ENCODE measurements at places on chromosomes 16 and 17.

- no peak for DNase-seq
Observed at GRCh38 chr17:7480089-7480384, 606 bp upstream of the ZBTB4 start.

DNA sequence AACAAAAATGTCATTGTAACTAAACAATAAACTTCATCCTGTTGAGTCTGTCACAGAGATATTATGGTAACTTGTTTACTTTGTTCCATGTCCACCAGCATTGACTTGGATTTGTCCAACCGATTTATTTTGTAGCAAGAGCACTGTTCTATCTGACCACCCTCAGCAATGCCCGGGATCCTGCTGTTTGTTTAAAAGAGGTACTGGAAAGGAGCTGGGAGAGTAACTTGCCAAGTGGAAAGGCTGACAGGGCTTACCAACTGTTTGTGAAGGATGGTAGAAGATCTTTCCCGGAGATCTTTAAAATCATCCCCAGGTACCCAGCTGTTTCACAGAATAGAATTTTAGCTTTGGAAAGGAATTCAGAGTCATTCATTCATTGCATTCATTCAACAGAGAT lies 59.1 kb upstream of the BCAR1 start:
- DNase-seq: no peak

- DNase-seq: no peak
Observed at GRCh38 chr17:35171834-35172233, 22.4 kb downstream of the SLC35G3 start.

DNA sequence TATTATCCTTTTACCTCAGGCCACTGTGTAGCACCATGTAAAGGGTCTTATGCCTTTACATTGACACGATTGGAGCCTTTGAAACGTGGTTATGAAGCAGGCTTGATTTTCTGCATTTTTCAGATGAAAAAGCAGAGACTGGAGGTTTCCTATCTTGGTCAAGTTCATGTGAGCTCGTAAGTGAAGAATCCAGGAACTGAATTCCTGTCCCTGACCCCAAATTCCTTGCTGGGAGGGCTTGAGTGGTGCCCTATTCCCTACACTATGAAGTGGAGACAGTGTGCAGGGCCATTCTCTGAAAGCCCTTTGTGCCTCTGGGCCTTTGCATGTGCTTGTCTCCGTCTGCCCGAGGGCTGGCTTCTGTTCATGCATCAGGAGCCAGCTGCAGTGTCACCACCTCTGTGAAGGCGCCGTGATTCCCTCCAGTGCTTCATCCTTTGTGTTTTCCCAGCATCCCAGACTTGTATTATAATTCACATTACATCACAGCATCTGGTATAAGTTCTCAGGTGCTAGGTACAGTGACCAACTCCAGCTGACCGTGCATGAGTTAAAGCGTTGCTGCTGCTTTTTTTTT lies 181.1 kb downstream of the SNX29 start:
- DNase-seq: no peak

GRCh38 chr17:31724619-31725018 lies 134.4 kb downstream of the COPRS start:
- no peak for DNase-seq

GRCh38 chr17:74923538-74924249 lies 379 bp upstream of the OTOP2 start:
- peak; percentile 75 for DNase-seq

GRCh38 chr16:58497935-58498334 lies 2.0 kb upstream of the NDRG4 start:
- no peak for DNase-seq

DNA sequence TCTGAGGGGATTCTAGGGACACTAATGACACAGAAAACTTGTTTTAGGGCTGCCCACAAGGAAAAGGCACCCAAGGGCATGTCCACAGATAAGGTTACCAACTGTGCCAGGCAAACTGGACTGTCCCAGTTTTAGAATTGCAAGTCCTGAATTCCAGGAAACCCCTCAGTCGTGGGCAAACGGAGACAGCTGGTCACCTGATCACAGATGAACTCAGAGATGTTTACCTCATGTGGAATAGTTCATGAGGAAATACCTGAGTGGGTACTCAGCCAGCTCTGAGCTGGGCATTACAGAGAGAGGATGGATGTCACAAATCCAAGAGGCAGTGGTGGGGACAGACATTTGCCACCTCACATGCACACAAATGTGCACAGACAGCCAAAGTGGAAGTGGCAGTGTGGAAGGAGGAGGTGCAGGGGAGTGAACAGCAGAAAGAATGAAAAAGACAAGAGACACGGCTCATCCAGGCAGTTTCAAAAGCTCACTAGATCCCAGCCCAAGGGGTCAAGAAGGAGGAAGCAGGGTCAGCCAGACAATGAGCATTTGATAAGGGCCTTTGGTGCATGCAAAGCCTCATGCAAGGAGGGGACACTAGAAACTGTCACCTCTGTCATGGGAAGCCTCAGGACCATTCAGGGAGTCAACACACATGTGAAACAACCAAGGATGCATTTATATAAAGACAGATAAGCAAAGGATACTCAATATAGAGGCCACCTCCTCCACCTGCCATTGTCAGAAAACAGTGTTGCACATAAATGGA lies 24.8 kb downstream of the TTLL6 start:
- DNase-seq: no peak

- DNase-seq: no peak
Observed at GRCh38 chr16:67775273-67775672, 31.1 kb downstream of the RANBP10 start.

DNA sequence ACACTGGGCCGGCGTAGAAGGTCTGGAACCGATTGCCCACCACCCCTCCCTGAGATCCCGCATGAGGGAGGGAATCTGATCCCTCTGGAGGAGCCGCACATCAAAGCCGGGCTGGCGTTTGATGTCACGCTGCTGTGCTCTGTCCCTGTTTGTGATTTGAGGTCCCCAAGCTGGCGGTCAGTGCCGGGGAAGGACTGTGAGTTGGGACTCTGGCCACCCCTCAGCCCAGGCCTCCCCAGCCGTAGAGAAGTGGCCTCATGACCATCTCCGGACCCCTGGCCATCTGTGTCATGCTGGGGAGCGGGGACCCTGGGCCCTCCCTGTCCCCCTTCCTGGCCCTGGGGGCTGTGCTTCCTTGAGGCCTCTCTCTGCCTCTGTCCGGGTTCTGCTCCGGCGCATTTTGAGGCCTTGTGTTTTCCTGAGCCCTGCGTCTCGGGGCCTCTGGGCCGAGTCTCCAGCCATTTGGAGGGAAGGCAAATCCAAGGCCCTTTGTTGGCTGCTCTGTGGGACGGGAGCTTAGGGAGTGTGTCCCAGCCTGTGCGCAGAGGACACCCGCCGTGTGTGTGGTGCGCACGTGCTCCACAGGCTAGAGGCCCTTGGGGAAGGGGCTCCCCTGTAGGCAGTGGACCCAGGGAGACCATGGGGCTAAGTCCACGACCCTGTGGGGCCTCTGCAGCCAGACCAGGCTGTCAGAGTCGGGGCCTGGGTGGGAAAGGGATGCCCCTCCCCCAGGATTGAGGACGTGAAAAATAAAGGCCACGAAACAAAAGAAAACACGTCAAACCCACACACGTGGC lies 15.1 kb downstream of the ASPSCR1 start:
- DNase-seq: no peak

- no peak for DNase-seq
Observed at GRCh38 chr17:76431509-76431908, 21.4 kb downstream of the UBE2O start.

GRCh38 chr17:37322106-37322505 lies 53.7 kb upstream of the C17orf78 start:
- DNase-seq: no peak

GRCh38 chr17:33383488-33384023 lies 90.5 kb upstream of the ASIC2 start:
- no peak for DNase-seq

GRCh38 chr16:24677388-24677787 lies 52.1 kb upstream of the TNRC6A start:
- no peak for DNase-seq

DNA sequence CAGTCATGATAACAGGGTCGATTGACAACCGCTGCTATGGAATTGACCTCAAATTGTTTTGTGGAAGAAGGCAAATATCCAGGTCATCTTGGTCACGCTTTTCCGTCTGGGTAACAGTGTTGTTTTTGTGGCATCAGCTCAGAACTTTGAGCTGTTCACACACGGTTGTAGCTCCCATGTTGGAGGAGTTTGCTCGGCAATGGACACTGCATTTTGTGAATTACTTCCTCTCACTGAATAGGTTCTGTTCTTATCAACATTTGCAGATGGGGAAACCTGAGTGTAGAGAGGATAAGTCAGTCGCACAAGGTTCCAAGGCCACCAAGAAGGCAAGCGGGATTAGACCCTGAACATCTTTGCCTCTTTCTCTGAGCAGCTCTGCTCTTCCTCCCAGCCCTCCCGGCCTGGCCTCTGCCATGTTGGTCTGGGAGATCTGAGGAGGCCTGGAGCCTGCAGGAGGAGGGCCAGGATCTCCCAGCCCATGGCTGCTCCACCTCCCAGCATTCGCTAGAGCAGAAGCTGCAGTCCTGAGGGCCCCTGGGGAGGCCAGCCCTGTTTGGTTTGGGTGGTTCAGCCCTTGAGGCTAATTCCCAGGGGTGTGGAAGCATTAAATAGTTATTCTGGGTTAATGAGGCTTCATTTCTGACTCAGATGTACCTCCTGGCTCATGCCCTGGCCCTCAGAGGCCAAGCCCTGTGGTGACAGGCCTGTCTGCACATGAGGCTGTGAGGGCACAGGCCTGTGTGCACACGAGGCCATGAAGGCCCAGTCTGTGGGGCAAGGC lies 154.1 kb upstream of the PLCG2 start:
- DNase-seq: no peak

DNA sequence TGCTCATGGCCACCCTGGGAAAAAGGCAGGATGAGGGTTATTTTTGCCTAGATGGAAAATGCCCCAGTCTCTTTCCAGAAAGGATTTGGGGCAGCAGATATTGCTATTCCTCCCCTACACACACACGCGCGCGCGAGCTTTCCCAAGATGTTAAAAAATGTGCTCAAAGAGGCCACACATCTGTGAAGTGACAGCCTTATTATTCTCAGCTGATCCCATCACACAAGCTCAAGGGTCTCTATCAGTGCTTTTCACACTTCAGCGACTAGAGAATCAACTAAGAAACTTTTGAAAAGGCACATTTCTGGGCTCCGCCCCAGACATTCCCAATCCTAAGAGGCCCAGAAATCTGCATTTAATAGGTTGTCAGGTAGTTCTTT lies 5.7 kb upstream of the RAB5C start:
- DNase-seq: no peak

DNA sequence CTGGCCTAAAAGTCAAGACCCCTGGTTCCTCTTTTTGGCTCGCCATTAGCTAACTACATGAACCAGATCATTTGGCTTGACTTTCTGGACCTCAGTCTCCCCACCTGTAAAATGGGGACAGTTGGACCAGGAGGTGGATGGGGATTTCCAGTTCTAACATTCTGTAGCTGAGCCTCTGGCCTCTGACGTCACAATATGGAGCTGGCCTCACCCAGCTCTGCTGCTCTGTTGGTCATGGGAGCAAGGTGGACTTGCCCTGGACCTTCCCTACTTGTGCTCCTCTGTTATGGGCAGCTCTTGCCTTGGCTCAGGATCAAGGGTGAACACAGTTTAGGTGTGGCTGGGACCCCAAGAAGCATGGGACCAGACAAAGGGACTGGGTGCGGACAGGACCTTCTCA lies 16.5 kb upstream of the KCNH6 start:
- no peak for DNase-seq

DNA sequence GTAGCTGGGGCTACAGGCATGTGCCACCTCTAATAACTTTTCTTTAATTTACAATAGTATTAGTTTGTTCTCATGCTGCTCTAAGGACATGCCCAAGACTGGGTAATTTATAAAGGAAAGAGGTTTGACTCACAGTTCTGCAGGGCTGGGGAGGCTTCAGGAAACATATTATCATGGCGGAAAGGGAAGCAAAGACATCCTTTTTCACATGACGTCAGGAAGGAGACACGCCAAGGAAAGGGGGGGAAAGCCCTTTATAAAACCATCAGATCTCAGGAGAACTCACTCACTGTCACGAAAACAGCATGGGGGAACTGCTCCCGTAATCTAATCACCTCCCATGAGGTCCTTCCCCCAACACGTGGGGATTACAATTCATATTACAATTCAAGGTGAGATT lies 18.3 kb downstream of the IL4R start:
- no peak for DNase-seq

DNA sequence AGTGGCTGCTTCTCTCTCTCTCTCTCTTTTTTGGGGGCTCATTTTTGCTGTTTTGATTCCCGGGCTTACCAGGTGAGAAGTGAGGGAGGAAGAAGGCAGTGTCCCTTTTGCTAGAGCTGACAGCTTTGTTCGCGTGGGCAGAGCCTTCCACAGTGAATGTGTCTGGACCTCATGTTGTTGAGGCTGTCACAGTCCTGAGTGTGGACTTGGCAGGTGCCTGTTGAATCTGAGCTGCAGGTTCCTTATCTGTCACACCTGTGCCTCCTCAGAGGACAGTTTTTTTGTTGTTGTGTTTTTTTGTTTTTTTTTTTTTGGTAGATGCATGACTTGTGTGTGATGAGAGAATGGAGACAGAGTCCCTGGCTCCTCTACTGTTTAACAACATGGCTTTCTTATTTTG lies 7.7 kb upstream of the TMEM235 start:
- DNase-seq: no peak

DNA sequence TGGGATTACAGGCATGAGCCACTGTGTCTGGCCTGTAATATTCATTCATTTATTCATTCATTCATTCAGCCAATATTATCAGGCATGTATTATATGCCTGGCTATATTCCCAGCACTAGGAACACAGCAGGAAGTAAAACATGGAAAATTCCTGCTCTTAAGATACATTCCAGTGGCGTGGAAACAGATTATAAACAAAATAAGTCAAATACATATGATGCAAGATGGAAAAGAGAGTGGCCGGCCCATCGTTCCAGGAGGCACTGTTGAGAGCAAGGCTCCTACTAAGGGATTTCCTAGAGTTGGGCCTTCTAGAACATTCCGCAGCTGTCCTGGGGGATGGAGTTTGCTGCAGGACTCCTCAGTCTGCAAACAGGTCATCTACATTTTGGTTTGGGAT lies 17.7 kb downstream of the ADCY9 start:
- no peak for DNase-seq

- no peak for DNase-seq
Observed at GRCh38 chr16:27379919-27380318, 22.1 kb upstream of the IL21R start.

- no peak for DNase-seq
Observed at GRCh38 chr17:6675201-6675825, 23.8 kb downstream of the C17orf100 start.

DNA sequence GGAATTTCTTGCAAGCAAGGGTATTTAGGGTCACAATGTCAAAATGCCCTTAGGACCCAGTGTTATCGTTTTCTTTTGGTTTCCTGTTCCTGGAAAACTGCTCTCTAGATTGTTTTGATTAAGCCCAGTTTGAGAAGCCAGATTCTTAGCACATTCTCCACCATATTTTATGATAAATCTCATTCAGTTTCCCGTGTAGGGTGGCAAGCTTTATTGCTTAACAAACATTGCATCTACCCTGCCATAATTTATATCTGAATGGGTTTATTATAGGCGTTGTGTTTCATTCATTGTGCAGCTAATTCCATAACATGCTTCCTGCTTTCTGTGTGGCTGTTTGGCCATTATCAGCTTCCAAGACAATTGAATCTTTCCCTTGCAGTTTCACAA lies 389.1 kb upstream of the DYNLRB2 start:
- no peak for DNase-seq
